ENCODE measurements at places on chromosomes 7 and 10.

DNA sequence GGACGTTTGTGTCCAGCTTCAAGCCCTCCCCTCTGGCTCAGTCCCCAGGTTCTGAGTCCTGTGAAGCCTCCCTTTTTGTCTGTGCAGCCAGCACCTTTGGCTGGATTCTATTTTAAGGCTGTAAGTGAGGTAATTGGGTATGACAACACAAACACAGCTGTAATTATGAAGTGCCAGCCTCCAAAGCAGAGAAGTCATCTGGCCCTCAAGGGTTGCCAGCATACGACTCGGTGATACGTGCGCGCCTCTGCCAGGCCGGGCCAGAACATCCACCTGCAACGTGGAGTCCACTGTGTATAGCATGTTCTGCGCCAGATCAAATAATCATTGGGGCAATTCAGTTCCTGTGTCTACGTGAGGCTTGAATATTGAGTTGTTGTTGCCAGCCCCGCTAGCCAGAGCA is 6.7 kb upstream of the FAM180A start:
- no peak for DNase-seq

DNA sequence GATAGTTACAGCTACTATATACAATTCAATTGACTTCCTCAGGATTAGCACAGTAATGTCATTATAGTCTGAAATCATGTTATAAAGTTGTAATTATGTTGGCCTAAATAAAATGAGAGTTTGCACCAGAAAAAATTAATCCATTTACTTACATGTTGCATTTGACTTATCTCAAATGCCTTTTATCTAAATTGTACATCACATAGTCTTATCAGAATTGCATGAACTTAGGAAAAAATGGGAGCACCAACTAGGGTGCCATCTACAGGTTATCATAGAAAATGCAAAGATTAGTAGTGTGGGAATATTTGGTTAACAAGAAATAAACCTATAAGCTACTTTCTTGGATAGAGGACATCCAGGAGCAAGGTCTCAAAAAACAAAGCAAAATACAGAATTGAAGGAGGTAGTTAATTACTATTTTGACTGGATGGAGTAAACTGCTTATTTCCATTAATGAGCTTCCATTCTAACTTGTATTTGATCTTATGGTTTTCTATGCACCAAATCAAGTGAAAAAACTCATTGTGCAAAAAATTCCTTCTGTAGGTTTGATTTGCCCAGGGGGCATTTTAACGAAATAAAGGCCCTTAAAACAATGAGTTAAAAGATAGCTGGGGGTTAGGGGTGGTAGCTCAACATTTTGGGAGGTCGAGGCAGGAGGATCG is 60.0 kb upstream of the ORC5 start:
- DNase-seq: no peak

DNA sequence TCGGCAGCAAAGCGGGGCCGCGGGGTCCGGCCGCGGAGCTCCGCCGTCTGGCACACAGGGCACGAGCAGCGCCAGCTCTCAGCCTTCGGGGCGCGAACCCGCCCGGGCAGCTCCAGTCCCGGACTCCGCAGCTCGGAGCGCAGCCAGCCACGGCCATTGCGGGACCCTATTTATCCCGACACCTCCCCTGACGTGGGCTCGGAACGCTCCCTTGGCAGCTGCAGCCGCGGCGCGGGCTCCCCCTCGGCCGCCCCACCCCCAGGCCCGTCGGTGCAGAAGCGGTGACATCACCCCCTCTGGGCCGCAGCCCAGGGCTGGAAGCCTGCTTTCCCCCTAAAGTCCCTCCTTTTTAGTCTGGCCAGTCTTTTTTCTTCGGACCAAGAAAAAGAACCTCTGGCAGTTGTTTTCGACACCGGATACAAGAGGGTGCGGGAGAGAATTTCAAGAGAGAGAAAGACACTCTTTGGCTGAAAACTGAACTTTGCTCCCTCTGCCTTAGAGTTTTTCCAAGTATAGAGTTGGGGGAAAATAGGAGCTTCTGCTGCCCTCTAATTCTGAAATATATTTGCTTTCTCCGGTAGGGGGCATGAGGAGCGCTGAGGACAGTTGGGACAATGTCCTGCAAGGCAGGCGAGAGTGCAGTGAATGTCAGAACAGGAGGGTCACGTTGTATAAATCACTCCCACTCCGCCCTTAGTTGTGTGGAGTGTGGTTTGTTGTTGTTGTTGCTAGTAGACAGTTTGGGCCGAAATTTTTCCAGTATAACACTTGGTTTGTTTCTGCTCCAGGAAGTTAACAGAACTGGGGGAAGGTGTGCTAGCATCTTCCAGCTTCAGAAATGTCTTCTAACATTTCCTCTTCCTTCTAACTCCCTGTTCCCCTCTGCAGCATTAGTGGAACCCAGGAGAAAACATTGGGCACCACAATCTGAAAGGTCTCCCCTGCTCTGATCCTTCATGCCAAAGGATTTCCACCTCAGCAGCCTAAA is at the start of gene SFRP4:
Gene SFRP4 (minus strand): TSS at position 145 of the 988 bp plus-strand sequence. CDS start 280 bp downstream, outside the sequence.
- peak; percentile 32 for DNase-seq

GRCh38 chr7:110356438-110356837 is 734.5 kb upstream of the LRRN3 start:
- DNase-seq: no peak

DNA sequence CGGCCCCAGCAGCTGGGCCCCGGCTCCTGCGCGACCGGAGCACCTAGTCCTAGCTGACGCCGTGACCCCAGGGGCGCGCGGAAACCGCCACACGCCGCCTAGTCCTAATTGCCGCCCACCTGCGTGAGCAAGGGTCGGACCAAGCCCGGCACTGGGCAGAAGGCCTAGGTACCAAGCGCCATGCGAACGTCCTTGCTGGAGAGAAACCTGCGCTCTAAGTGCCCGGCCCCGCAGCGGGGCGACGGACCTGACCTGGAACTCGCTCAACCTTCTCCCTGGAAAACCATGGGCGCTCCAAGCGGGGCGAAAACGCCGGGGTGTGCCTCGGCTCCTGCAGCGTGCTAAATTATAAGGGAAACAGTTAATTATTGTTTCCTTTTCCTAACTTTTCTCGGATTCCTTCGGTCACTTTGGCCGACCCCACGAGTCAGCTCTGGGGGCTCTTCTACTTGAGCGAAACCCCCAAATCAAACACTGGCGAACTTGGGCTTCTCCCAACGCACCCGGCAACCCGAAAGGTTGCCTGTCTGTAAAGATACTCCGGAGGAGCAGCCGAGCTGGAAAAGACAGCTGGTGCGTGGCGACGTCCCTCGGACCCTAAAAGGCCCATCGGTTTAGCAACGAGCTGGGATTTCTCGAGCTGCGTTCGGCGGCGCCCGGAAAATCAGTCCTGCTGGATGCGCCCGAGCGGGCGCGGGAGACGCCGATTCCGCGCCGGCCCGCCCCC is 5.3 kb upstream of the EBF3 start:
- peak; percentile 32 for DNase-seq

- DNase-seq: no peak
These were observed 64.7 kb upstream of the JAZF1 start for GRCh38 chr7:28245123-28245878.

GRCh38 chr7:107690611-107691010 is 30.0 kb downstream of the SLC26A4 start:
- no peak for DNase-seq

GRCh38 chr7:80882213-80882801 is 36.5 kb downstream of the SEMA3C start:
- no peak for DNase-seq

DNA sequence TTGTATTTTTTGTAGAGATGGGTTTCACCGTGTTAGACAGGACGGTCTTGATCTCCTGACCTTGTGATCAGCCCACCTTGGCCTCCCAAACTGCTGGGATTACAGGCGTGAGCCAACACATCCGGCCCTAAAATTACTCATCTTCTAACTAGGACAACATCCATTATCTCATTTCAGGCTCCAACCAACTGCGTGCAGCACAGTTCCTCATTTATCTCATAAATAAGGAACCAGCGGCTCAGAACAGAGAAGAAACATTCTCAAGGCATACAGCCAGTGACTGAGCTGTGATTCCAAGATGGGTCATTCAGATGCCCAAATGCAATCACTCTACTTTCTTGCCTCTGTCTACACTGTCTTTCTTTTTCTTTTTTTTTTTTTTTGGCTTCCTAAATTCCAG is 356.1 kb downstream of the ELMO1 start:
- DNase-seq: no peak

- DNase-seq: peak; percentile 79
These were observed 27.6 kb upstream of the RNF32 start for GRCh38 chr7:156612930-156613329.

- DNase-seq: no peak
These were observed 468.1 kb downstream of the IPMK start for GRCh38 chr10:57799625-57800024.

GRCh38 chr10:43210556-43210955 is 56.3 kb downstream of the RASGEF1A start:
- no peak for DNase-seq

- DNase-seq: no peak
These were observed 16.7 kb downstream of the USP6NL start for GRCh38 chr10:11594589-11595394.

GRCh38 chr7:140674899-140675701 is 2.4 kb downstream of the ADCK2 start:
- no peak for DNase-seq

DNA sequence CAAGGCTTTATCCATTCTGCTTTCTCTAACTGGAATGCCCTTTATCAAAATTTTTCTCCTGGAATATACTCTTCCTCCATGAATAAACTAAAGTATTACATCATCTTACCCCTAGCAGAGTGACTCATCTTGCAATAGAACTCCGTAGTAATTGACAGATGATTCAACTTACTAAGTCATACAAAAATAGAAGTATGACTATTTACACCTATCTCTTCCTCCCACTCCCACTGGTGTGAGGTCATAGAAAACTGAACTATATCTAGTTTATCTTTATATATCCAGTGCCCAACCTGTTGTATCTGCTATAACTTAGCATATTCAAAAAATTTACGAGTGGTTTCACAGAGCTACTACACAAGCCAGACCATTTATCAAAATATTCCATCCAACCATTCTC is 26.1 kb downstream of the ABCB1 start:
- DNase-seq: no peak

DNA sequence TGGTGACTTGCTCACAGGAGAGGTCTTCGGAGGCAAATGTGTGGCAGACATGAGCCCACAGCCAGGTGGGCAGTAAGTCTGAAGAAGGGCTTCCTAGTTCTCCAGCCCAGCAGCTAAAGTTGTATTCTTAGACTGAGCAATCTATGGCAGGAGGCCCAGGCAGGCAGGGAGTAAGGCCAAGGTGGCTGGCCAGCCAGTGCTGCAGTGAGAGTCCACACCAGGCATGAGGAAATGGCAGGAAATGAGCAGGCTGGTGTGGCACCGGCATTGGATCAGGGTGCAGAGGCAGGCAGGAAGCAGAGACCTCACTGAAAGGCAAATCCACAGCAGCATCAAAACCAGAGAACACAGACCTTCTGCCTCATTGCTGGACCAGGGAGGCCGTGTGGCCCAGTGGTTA is 84.6 kb upstream of the PDE1C start:
- no peak for DNase-seq

GRCh38 chr10:32379950-32380551 is 33.1 kb upstream of the EPC1 start:
- DNase-seq: no peak

- no peak for DNase-seq
These were observed 53.8 kb upstream of the FAM204A start for GRCh38 chr10:118395947-118396346.

GRCh38 chr10:70656489-70656888 is 15.8 kb upstream of the ADAMTS14 start:
- peak; percentile 59 for DNase-seq

DNA sequence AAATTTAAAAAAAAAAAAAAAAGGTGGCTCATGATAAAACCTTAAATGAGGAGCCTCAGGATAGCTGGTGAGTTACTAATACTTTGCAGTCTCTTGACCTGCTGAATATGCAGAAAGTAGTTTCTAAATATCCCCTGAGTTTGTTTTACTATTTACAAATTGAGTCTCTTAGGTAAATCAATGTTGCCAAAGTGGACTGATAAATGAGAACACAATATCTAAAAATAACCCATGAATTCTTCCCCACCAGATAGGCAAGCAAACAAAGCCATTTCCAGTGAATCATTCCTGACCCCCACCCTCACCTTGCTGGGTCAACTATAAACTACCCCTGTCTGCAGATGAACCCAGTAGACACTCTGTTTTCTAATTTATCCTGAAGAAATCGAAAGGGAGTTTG is 78.9 kb downstream of the GFRA1 start:
- no peak for DNase-seq

DNA sequence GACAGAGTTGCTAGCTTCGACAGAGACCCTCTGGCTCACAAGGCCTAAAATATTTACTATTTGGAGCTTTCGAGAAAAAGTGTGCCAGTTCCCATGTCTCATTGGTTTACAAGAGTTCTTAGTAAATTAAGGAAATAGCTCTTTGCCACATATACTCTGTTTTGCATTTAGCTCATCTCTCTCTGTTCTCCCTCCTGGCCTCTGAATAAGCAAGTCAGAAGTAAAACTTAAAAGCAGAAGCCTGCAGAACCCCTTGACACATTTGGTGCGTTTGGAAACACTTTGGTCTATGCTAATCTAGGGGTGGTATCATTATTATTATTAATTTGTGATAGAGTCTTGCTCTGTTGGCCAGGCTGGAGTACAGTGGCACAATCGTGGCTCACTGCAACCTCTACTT is 6.4 kb downstream of the CARD11 start:
- no peak for DNase-seq

DNA sequence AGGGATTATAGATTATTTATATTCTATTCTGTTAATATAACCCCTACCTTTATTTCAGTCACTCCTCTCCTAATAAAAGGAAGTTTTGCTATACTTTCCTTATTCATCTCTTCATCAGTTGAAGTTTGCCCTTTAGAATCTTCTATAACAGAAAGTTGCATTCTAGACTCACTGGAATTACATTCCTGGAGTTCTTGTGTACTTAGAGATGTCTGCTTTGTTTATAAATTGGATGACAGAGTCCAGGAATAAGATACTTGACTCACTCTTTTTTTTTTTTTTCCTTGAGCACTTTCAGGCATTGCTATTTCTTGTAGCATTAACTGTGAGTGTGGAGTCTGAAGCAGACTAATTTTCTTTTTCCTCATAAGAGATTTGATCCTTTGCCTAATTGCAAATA is 640.8 kb downstream of the XPNPEP1 start:
- no peak for DNase-seq

GRCh38 chr7:45112648-45113047 is 1.2 kb upstream of the TBRG4 start:
- no peak for DNase-seq

- DNase-seq: peak; percentile 34
These were observed 55.2 kb downstream of the EGFR start for GRCh38 chr7:55073976-55074528.

DNA sequence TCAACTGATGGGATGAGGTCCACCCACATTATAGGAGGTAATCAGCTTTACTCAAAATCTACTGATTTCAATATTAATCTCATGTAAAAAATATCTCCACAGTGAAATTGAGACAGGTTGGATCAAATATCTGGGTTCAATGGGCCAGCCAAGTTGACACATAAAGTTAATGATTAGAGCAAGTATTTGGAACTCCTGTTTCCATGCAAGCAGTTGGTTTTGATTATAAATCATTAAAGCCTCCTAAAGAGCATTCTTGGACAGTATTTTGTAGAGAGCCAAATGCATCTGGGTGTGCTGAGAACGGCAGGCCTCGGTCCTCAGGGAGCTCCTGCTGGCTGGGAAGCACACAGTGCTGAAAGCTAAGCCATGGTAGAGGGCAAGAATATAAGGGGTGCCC is 126.9 kb upstream of the BTBD16 start:
- no peak for DNase-seq

GRCh38 chr7:79553811-79554555 is 100.5 kb upstream of the MAGI2 start:
- no peak for DNase-seq
